ENCODE measurements at places on chromosomes 5 and 9. TPM values are rescaled to one million over a fixed set of nuclear protein-coding genes. Genes with fewer than 3 reads are reported as not detected.

The ADAMTS6 gene
- 7.0 TPM for total RNA-seq

The SLC6A7 gene
- total RNA-seq, result not detected

The TAS2R1 gene
- not detected for total RNA-seq

The PDCD1LG2 gene
- total RNA-seq, result 1.5 TPM

The CD274 gene
- total RNA-seq, result 1.5 TPM

The OLFML2A gene
- 49.1 TPM for total RNA-seq

The RPL37 gene
- 1,466 TPM for total RNA-seq

The NUTM2G gene
- not detected for total RNA-seq
